Lower lobe of right lung (tissue), 2 donors: ENCODE measurements at places on chromosomes 4 and X. TPM values are rescaled to one million over a fixed set of nuclear protein-coding genes. Genes with fewer than 3 reads are reported as not detected.
A peak's percentile ranks its signal among the peaks of the same experiment; 100 is the strongest.

The CYLC1 gene
- total RNA-seq = not detected

DNA sequence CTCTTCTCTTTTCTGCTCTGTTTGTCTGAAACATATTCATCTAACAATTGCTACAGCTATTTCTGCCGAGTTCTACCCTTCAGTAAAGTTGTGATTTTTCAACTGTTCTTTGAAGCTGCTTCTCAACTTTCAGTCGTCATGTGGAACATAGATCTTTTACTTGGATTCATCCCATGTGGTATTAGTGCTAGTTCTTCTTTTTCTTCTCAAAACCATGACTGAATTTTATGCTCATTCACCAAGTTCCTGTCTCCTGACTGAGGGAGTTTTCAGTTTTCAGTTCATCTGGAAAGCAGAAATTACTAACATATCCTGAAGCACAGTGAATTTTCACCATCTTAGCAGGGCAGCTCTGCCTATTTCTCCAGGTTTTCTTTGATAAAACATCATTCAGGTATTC, 12.1 kb downstream of the ACSL4 start:
- peaks cover 10% of the 10 kb centered on the region for H3K4me1 ChIP-seq
- H3K27me3 ChIP-seq = no peaks in the 10 kb centered on the region
- no peak for DNase-seq
- H3K36me3 ChIP-seq = no peaks in the 10 kb centered on the region
- H3K4me3 ChIP-seq = no peak overlapping the region
- H3K27ac ChIP-seq = no peak overlapping the region

DNA sequence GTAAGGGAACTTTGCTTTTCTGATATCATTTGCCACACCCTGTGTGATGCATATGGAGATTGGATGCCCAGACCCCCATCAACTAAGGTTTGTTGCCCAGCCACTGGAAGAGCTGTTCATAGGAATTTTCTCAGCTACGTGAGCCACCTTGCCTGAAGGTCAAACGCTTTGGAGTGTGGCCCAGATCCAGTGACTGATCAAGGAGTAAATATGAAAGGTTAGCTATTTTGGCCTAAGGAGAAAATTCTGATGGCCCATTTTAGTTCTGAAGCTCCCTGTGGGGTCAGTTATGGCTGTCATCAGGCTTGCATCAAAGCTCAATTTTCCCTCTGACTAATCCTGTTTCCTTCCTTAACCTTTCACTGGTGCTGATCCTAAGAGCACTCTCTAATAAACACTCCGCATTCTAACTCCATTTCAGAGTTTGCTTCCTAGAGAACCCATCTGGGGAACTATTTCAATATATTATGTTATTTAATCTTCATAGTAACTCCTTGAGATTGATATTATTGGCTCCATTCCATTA, 407.7 kb downstream of the SPRY1 start:
- H3K4me3 ChIP-seq = no peak overlapping the region
- no peaks in the 10 kb centered on the region for H3K4me1 ChIP-seq
- no peak overlapping the region for H3K27ac ChIP-seq
- DNase-seq = no peak

GRCh38 chr4:85474818-85475630, at the start of gene ARHGAP24:
Gene ARHGAP24 (plus strand): TSS chr4:85475150.
- DNase-seq = peak; percentile 91
- peak within 1 kb of the TSS; percentile 84 for H3K27ac ChIP-seq
- peak within 1 kb of the TSS; percentile 65 for H3K4me3 ChIP-seq
- H3K36me3 ChIP-seq = no peaks in the 10 kb centered on the region

The SHISA3 gene
- 3.7 TPM for total RNA-seq

The NDST3 gene
- total RNA-seq = 0.06 TPM

- no peaks in the 10 kb centered on the region for H3K27me3 ChIP-seq
- no peak overlapping the region for H3K4me3 ChIP-seq
- no peak for DNase-seq
- H3K27ac ChIP-seq = no peak overlapping the region
These were observed 49.5 kb downstream of the HTRA3 start for GRCh38 chr4:8319061-8319460.

The ARR3 gene
- total RNA-seq = not detected

DNA sequence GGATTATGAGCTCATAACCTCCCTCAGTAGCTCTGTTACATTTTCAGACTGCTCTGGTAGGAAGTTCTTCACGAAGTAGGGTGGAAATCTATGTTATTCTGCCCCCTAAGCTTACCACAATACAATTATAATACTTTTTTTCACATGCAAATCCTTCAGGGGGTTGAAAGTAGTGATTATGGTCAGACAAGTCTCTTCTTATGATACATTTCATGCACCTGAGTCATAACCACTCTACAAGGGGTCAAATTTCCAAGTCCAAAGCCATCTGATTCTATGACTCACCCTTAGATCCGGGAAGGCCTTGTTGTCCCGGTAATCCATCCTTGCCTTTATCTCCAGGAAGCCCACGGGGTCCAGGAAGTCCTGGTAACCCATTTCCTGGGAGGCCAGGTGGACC, 95.2 kb downstream of the ATG4A start:
- H3K27me3 ChIP-seq = no peaks in the 10 kb centered on the region
- no peak for DNase-seq
- H3K27ac ChIP-seq = no peak overlapping the region
- no peaks in the 10 kb centered on the region for H3K36me3 ChIP-seq
- no peaks in the 10 kb centered on the region for H3K4me1 ChIP-seq

DNA sequence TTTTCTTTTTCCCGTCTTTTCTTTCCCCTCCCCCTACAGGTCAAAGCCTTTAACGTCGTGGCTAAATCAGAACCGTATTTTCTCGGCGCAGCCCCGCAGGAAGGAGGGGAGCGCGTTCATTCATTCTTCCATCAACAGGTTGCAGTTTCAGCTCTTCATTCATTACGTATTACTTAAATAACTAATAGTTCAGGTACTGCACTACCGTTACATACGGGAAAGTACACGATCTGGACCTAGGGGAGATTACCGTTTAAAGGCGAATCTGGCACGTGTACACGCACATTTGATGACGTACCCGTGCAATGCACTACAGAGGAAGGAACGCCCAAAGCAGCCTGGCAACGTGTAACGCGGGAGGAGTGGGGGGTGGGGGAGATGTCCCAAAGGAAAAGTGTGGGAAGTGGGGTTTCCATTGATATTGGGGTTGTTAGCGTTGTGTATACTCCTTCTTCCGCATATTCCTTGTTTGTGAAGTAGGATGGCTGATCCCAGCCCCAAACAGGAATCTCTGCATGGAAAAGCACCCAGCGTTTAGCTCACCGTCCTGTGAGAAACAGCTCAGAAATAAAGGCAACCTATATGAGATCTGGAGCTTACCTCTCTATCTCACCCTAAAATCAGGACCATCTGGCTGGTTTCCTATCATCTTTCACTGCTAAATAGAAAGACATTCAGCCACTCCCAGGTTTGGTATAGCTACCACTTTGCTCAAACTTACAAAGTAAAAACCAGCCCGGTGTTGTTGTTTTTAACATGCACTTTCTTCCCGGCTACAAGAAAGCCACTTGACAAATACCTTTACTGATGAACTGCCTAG, 585 bp upstream of the SEC24D start:
- H3K27ac ChIP-seq = peak overlapping the region; percentile 95
- peak overlapping the region; percentile 91 for H3K4me3 ChIP-seq
- H3K4me1 ChIP-seq = peaks cover 31% of the 10 kb centered on the region
- DNase-seq = peak; percentile 61
- H3K27me3 ChIP-seq = no peaks in the 10 kb centered on the region

DNA sequence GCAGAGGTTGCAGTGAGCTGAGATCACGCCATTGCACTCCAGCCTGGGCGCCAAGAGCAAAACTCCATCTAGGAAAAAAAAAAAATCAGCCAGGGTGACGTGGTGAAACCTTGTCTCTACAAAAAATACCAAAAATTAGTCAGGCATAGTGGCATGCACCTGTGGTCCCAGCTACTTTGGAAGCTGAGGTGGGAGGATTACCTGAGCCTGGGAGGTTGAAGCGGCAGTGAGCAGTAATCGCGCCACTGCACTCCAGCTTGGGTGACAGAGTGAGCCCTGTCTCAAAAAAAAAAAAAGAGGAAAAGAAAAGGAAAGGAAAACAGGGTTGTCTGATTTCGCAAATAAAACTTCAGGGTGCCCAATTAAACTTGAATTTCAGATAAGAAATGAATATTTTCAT, 106.1 kb downstream of the RBM47 start:
- H3K4me1 ChIP-seq = peaks cover 12% of the 10 kb centered on the region
- H3K36me3 ChIP-seq = no peaks in the 10 kb centered on the region
- no peak overlapping the region for H3K27ac ChIP-seq
- H3K27me3 ChIP-seq = no peaks in the 10 kb centered on the region
- DNase-seq = no peak
- no peak overlapping the region for H3K4me3 ChIP-seq

- H3K4me3 ChIP-seq = no peak overlapping the region
- DNase-seq = no peak
- no peaks in the 10 kb centered on the region for H3K36me3 ChIP-seq
These were observed 10.5 kb upstream of the UCP1 start for GRCh38 chr4:140579278-140579677.

The ATRX gene
- total RNA-seq = 88.8 TPM

- H3K4me3 ChIP-seq = no peak overlapping the region
- no peaks in the 10 kb centered on the region for H3K27me3 ChIP-seq
- H3K27ac ChIP-seq = no peak overlapping the region
- no peaks in the 10 kb centered on the region for H3K4me1 ChIP-seq
These were observed 212.1 kb upstream of the GALNTL6 start for GRCh38 chr4:171601091-171601490.

GRCh38 chr4:141826260-141826659, 189.9 kb downstream of the IL15 start:
- no peak overlapping the region for H3K4me3 ChIP-seq
- no peaks in the 10 kb centered on the region for H3K4me1 ChIP-seq
- no peak for DNase-seq
- H3K27me3 ChIP-seq = no peaks in the 10 kb centered on the region
- H3K27ac ChIP-seq = no peak overlapping the region
- no peaks in the 10 kb centered on the region for H3K36me3 ChIP-seq

The PDCL2 gene
- total RNA-seq = not detected

- H3K4me1 ChIP-seq = no peaks in the 10 kb centered on the region
- H3K36me3 ChIP-seq = no peaks in the 10 kb centered on the region
- H3K4me3 ChIP-seq = no peak overlapping the region
- H3K27ac ChIP-seq = no peak overlapping the region
- H3K27me3 ChIP-seq = no peaks in the 10 kb centered on the region
These were observed 2144.7 kb downstream of the PCDH7 start for GRCh38 chr4:32864713-32865351.

The HSFX2 gene
- total RNA-seq = not detected

DNA sequence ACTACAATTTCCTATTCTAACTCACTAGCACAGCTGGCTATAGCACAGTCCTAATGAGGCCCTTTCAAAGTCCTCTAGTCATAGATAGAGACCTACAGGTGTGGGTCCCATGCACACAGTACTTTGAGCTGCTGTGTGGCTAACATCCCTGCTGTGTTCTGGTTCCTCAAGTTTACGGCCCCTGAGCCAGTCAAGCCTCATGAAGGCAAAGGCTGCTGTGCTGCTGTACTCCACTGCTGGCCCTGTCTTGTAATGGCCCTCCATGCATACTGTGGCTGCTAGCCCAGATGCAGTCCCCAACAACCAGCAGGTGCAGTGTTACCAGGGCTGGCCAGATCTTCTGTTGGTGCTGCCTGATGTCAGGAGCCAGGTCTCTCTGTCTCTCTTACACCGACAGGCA, 23.4 kb upstream of the ENPEP start:
- no peaks in the 10 kb centered on the region for H3K4me1 ChIP-seq
- no peak overlapping the region for H3K4me3 ChIP-seq
- no peak overlapping the region for H3K27ac ChIP-seq

DNA sequence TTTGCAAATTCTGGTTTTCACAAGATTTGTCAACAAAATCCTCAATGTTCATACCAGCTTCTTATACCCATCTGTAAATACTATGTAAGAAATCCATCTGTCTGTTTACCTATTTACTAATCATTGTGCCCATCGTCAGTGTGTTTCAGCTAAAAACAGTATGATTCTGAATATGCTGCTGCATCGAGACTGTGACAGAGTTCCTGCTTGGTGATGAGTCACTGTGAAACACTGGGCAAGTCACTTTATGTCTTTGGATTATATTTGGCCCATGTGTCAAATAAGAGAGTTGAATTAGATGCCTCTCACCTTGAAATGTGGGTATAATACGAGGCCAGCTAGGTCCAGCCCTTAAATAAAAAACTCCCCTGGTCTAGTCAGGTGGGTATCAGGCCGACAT, 79.3 kb downstream of the CBLL2 start:
- H3K27me3 ChIP-seq = no peaks in the 10 kb centered on the region
- DNase-seq = no peak
- H3K4me3 ChIP-seq = no peak overlapping the region
- no peaks in the 10 kb centered on the region for H3K4me1 ChIP-seq
- H3K27ac ChIP-seq = no peak overlapping the region

- no peaks in the 10 kb centered on the region for H3K36me3 ChIP-seq
- no peak overlapping the region for H3K4me3 ChIP-seq
- H3K4me1 ChIP-seq = no peaks in the 10 kb centered on the region
These were observed 526.0 kb downstream of the MID1IP1 start for GRCh38 chrX:39327255-39327654.

The LDB2 gene
- total RNA-seq = 113 TPM

DNA sequence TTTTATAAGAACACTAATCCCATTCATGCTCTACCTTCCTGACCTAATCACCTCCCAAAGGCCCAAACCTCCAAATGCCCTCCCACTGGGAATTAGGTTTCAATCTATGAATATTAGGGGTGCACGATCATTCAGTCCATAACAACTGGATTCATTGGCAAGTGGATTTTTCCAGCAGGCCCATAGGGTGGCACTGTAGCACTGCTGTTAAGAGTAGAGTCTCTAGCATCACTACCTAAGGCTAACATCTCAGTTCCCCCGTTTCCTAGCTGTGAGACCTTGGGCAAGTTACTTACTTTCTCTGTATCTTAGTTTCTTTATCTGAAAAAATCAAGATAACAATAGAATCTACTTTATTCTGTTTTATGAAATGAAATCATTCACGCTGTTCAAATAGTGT, 315.8 kb downstream of the STIM2 start:
- no peaks in the 10 kb centered on the region for H3K27me3 ChIP-seq
- no peaks in the 10 kb centered on the region for H3K4me1 ChIP-seq
- no peak overlapping the region for H3K27ac ChIP-seq
- H3K4me3 ChIP-seq = no peak overlapping the region

The GAGE12F gene
- not detected for total RNA-seq

- no peak overlapping the region for H3K4me3 ChIP-seq
- no peak for DNase-seq
- no peaks in the 10 kb centered on the region for H3K4me1 ChIP-seq
- H3K27me3 ChIP-seq = no peaks in the 10 kb centered on the region
- no peaks in the 10 kb centered on the region for H3K36me3 ChIP-seq
These were observed 161.0 kb upstream of the GPRIN3 start for GRCh38 chr4:89468602-89469001.

GRCh38 chrX:129706400-129707072, 32.2 kb upstream of the XPNPEP2 start:
- no peaks in the 10 kb centered on the region for H3K36me3 ChIP-seq
- DNase-seq = no peak
- H3K27ac ChIP-seq = no peak overlapping the region
- no peaks in the 10 kb centered on the region for H3K4me1 ChIP-seq

GRCh38 chrX:12894074-12895030, 12.1 kb upstream of the TLR8 start:
- H3K4me1 ChIP-seq = no peaks in the 10 kb centered on the region
- no peaks in the 10 kb centered on the region for H3K27me3 ChIP-seq
- DNase-seq = peak; percentile 55
- H3K27ac ChIP-seq = no peak overlapping the region
